ENCODE measurements at places on chromosomes 12 and 14. TPM values are rescaled to one million over a fixed set of nuclear protein-coding genes. Genes with fewer than 3 reads are reported as not detected.
A peak's percentile ranks its signal among the peaks of the same experiment; 100 is the strongest.

TSPAN11 gene
- 0.07 TPM for total RNA-seq

DEGS2 gene
- total RNA-seq, result 1.8 TPM

BEGAIN gene
- 2.8 TPM for total RNA-seq

CCDC85C gene
- total RNA-seq, result 11.3 TPM

DNA sequence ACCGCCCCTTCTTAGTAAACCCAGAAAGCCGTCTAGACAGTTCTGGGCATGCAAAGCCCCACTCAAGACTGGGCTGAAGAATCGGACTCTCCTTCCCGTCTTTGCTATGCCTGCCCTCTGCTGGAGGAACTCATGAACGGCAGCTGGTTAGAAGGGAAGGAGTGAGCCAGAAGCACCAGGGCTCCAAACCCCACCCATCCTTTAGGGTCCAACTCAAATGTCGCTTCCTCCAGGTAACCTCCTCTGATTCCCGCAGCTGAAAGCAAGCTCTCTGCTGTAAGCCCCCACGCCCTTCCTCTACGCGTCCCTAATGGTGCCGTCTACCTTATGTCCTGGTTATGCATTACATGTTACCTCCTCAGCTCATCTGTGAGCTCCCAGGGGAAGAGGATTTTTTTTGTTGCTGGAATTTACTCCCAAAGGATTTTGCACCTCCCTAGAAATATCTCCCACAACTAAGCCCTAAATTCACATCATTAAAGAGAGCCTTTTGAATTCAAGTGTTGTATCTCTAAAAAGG lies 59.0 kb upstream of the SCN8A start:
- H3K36me3 ChIP-seq, result no peaks in the 10 kb centered on the region
- peaks cover 14% of the 10 kb centered on the region for H3K27me3 ChIP-seq
- H3K4me3 ChIP-seq, result no peak overlapping the region
- peak; percentile 80 for DNase-seq

GRCh38 chr12:80838708-80839107 lies 99.0 kb downstream of the LIN7A start:
- no peak overlapping the region for H3K4me3 ChIP-seq
- no peaks in the 10 kb centered on the region for H3K4me1 ChIP-seq
- no peak for DNase-seq
- no peaks in the 10 kb centered on the region for H3K27me3 ChIP-seq
- H3K27ac ChIP-seq, result no peak overlapping the region
- H3K36me3 ChIP-seq, result no peaks in the 10 kb centered on the region

- H3K4me3 ChIP-seq, result peak overlapping the region; percentile 48
- no peak for DNase-seq
- no peaks in the 10 kb centered on the region for H3K27me3 ChIP-seq
- H3K4me1 ChIP-seq, result peaks cover 61% of the 10 kb centered on the region
Measured at GRCh38 chr12:128818065-128819022, 5.4 kb downstream of the SLC15A4 start.

GRCh38 chr12:119176267-119177055 lies 2.3 kb upstream of the HSPB8 start:
- H3K27ac ChIP-seq, result no peak overlapping the region
- H3K27me3 ChIP-seq, result peaks cover 6% of the 10 kb centered on the region
- H3K4me1 ChIP-seq, result no peaks in the 10 kb centered on the region
- H3K36me3 ChIP-seq, result no peaks in the 10 kb centered on the region
- peak; percentile 5 for DNase-seq

GRCh38 chr12:113850309-113851056 lies 115.6 kb downstream of the RBM19 start:
- no peak overlapping the region for H3K27ac ChIP-seq
- peaks cover 4% of the 10 kb centered on the region for H3K36me3 ChIP-seq
- H3K4me1 ChIP-seq, result no peaks in the 10 kb centered on the region
- H3K4me3 ChIP-seq, result no peak overlapping the region
- no peak for DNase-seq

GRCh38 chr14:45185100-45185814 lies 49.5 kb downstream of the FANCM start:
- no peaks in the 10 kb centered on the region for H3K4me1 ChIP-seq
- H3K27me3 ChIP-seq, result no peaks in the 10 kb centered on the region
- no peak overlapping the region for H3K27ac ChIP-seq
- H3K4me3 ChIP-seq, result no peak overlapping the region
- peaks cover 4% of the 10 kb centered on the region for H3K36me3 ChIP-seq
- DNase-seq, result no peak

GRCh38 chr14:65222440-65222858 lies 120.1 kb upstream of the MAX start:
- no peak overlapping the region for H3K4me3 ChIP-seq
- H3K36me3 ChIP-seq, result no peaks in the 10 kb centered on the region
- H3K4me1 ChIP-seq, result peaks cover 39% of the 10 kb centered on the region
- H3K27me3 ChIP-seq, result no peaks in the 10 kb centered on the region

GRCh38 chr12:2246358-2246757 lies 193.6 kb downstream of the CACNA1C start:
- H3K27me3 ChIP-seq, result no peaks in the 10 kb centered on the region
- no peaks in the 10 kb centered on the region for H3K36me3 ChIP-seq
- no peaks in the 10 kb centered on the region for H3K4me1 ChIP-seq
- H3K4me3 ChIP-seq, result no peak overlapping the region
- DNase-seq, result no peak

- no peaks in the 10 kb centered on the region for H3K4me1 ChIP-seq
- no peaks in the 10 kb centered on the region for H3K36me3 ChIP-seq
Measured at GRCh38 chr14:78446807-78447206, 276.6 kb downstream of the NRXN3 start.

DNA sequence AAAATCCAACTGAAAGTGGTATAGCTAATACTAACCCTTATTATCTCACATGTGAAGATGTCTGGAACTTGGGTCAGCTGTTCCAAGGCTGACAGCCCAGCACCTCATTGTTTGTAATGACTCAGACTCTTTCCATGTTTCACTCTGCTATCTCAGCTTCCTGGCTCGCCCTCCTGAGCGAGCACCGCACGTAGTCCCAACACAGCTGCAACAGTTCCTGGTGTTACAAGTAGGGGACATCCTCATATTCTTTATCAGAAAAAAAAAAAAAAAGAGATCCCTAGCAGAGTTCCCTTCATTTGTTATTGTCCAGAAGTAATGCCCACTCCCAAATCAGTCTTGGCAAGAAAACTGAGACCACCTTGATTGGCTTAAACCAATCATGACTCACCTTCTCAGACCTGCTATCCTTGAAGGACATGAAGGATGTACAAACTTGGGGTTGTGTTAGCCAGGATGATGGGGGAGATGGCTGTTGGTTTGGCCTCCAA lies 92.5 kb downstream of the ADCK1 start:
- no peak overlapping the region for H3K27ac ChIP-seq
- no peak for DNase-seq
- no peaks in the 10 kb centered on the region for H3K27me3 ChIP-seq
- no peaks in the 10 kb centered on the region for H3K4me1 ChIP-seq

- H3K36me3 ChIP-seq, result no peaks in the 10 kb centered on the region
- no peak overlapping the region for H3K27ac ChIP-seq
- H3K4me3 ChIP-seq, result no peak overlapping the region
- no peaks in the 10 kb centered on the region for H3K4me1 ChIP-seq
- no peak for DNase-seq
Measured at GRCh38 chr12:109744986-109745942, 31.6 kb downstream of the FAM222A start.
